MV-4-11 (cell line): ENCODE measurements at places on chromosomes 6 and 20.

- DNase-seq, result no peak
These were observed 40.2 kb downstream of the CTCFL start for GRCh38 chr20:57484772-57485171.

DNA sequence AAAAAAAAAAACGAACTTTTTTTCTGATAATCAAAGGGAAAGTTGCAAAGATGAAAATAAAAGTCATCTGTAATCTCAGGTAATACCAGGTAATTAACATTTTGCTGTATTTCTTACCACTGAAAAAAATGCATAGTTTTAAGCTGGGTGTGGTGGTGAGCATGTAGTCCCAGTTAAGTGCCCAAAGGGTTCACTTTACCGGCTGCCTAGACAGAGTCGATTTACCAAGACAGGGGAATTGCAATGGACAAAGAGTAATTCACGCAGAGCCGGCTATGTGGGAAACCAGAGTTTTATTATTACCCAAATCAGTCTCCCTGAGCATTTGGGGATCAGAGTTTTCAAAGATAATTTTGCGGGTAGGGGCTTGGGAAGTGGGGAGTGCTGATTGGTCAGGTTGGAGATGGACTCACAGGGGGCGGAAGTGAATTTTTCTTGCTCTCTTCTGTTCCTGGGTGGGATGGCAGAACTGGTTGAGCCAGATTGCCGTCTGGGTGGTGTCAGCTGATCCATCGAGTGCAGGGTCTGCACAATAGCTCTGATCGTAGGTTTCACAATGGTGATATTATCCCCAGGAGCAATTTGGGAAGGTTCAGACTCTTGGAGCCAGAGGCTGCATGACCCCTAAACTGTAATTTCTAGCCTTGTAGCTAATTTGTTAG lies 51.9 kb downstream of the RPF2 start:
- DNase-seq, result no peak

- no peak for DNase-seq
These were observed 14.3 kb downstream of the ACSS1 start for GRCh38 chr20:25043499-25044260.

DNA sequence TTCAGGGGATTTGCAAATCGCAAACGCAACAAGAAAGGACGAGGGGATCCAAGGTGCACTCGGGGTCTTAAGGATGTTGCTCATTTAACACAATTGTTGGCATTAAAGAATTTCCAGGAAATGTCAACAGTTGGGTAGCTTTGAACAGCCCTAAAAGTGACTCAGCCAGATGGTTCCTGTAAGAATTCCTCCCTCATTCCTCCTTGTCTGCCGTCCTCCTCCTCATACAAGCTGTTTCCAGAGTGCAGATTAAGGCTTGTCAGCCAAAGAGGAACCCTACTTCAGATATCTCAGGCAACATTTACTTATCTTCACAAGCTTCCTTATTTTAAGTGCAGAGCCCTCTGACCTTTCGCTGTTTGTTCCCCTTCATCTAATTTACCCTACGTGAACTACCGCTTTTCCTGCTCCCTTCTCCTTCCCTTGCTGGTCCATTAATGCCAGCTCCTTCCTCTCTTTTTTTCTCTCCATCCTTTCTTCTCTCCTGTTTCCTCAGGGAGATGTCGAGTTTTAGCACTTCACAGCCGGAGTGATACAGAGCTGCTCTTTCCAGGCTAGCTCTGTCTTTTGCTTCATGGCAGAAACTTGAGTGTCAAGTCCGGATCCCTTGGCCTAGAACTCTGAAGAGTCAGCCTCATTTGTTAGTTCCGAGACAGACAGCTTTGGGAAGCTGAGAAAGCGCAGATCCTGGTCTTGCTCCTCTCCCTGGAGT lies 26.1 kb upstream of the TBC1D7 start:
- DNase-seq, result peak; percentile 90

DNA sequence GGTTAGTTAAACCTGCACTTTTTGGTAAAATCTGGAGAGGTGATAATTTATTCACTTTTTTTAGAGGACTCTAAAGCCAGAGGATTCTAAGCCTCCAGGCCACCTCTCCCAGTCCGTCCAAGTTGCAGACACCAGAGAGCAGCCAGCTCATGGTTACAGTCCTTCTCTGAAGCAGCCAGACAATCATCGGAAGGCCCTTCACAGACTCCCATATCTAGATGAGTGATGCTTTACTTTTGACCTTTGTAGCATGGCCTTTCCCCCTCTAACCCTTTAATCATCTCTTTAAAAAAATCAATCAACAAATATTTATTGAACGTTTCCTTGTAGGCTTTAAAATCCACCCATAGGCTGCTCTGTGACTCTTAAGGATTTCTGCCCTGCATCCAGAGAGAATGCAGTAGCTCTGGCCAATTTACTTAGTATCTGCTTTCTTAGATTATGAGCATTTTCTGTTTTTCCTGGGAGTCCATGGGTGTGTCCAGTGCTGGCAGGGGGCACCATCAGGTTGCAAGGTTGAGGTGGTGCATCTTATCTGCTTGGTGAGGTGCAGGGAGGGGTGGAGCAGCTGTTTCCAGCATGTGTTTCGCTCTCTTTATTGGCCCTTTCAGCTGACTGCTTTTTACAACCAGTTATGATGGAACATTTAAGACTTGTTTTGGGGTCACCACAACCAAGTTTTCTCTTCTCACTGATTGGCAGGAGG lies 58.6 kb downstream of the JARID2 start:
- DNase-seq, result no peak

- DNase-seq, result no peak
These were observed 149.8 kb downstream of the SH3BGRL2 start for GRCh38 chr6:79780881-79781280.

GRCh38 chr6:6460416-6460815 lies 128.1 kb upstream of the LY86 start:
- no peak for DNase-seq

GRCh38 chr6:167077241-167077932 lies 45.5 kb upstream of the CCR6 start:
- DNase-seq, result no peak

DNA sequence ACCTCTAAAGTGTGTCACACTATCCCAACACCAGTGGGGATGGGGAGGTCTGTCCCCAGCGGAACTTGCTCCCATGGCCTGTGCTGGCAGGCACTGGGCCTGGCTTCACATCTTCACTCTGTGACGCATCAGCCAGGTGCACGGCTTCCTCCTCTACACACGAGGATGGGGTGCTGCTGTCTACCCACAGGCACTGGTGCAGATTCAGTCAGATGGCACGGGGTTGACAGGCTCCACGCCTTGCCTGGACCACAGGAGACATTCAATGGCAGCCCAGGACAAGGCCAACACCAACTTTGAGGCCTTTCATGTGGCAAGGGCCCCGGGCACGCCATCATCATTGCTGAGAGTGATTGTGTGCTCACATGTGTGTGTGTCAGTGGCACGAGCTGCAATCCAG lies 92.4 kb downstream of the TMEM242 start:
- no peak for DNase-seq

- no peak for DNase-seq
These were observed 107.1 kb downstream of the PSMB1 start for GRCh38 chr6:170445971-170446370.

DNA sequence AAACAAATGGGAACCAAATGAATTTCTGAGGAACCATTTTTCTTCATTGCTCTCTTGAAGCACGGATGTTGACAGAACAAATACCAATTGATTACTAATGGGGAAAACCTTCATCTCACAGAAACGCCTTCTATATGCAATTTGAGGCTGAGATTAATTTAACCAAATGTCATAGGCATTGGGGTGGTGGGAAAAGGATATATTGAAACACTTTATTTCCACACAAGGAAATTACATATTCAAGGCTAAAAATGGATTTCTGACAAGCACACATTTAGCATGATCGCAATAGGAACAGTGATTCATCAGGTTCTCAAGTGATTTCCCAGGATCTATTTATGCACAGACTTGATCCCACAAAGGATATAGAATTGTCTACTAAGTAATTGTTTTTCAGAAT lies 88.9 kb downstream of the COL12A1 start:
- DNase-seq, result no peak

DNA sequence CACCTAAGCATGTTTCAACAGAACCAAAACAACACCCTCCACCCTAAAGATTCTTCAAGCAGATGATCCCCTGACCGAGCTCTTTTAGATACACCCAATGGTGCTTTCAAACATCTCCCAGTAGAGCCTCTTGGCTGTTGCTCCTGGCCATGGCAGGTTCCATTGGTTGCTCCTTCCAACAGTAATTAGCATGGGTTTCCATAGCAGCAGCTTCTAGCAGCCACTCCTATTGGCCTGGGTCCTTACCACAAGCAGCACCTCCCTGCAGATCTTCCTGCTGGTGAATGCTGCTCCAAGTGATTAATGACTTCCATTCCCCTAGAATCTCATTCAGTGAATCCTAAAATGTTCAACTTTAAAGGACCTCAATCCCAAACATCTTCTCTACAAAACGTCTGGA lies 13.9 kb downstream of the CCN2 start:
- DNase-seq, result no peak

- peak; percentile 98 for DNase-seq
These were observed 78.0 kb downstream of the FGD2 start for GRCh38 chr6:37083243-37084138.

DNA sequence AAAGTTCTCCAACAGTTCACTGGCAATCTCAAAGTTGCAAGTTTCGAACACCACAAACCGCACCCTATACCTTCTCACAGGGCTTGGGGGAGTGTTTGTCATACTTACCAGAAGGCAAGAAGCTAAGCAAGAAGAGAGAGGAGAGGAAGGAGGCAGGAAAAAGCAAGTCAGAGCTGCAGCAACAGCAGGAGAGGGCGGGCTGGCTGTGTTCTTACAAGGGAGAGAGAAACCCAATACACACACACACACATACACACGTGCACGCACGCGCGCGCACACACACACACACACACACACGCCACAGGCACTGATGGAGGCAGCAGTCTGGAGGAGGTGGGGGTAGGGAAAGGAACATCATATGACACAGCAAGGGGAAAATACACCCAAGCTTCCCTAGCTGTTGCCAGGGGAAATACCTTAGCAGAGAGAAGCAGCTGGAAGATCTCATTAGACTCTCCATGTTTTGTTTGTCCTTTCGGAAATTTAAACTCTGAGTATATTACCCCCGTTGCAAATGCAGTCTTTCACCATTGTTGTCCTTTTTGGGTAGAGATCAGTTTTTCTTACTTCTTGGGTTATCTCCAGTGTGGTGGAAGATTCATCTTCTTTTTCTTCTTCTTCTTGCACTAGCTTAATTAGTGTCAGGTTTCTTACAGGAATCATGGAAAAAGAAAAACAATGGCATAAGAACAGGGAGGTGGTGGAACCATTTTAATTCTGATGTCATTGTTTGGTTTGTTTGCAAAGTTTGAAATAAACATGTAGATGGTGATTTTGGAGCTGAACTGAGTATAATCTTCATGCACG lies at the start of gene TXLNB:
Gene TXLNB, minus strand, starts transcription at position 186 of the 807 bp plus-strand sequence. CDS start 3,099 bp downstream, outside the sequence.
- peak; percentile 66 for DNase-seq

DNA sequence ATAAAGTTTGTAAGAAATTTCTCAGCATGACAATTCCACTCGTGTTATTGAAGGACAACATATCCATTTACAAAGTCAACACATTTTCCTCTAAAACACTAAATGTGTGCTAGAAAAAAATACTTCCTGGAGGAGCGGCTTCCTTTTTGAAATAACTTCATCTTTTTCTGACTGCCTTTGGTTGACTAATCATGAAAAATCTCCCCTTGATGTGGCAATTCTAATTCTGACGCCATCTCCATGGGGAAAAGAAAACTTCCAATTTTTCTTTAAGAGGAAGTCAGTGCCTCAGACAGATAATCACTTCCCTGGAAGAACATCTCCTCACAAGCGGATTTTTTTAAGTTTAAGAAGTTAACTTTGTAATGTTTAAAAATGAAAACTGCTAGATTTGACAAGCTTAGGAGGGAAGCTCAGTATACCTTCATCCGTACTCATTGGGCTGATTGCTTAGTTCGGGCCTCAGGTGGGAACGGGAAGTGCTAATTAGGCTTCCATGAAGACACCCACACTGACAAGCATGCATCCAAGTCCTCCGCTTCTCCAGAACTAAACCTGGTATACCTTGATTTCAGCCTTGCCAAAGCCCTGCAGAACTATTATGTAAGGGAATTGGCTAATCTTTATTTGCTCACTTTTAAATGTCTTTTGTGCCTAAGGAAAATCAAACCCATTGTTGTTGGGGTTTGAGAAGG lies 35.1 kb upstream of the DUSP22 start:
- DNase-seq, result no peak

DNA sequence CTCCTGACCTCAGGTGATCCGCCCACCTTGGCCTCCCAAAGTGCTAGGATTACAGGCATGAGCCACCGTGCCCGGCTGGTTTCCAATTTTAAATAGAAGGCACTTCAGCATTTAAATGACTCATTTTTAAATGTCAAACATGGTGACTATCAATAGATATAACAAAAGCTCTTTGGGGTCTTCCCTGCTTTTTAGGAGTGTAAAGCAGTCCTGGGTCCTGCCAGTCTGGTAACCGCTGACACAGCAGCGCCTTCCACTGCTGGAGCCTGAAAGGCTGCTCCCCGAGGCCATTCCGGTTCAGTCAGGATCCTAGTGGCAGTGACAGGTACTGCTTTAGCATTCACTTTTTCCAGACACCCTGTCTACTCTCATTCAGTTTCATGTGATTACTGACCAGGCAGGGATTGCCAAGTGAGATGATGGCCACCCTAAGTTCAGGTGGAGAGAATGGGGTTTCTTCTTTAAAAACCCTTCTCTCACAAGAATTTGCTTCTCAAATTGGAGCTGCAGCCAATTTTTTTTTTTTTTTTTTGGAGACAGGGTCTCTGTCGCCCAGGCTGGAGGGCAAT lies 5.1 kb downstream of the DIDO1 start:
- peak; percentile 47 for DNase-seq

GRCh38 chr6:43923376-43924221 lies 153.6 kb downstream of the VEGFA start:
- DNase-seq, result no peak

DNA sequence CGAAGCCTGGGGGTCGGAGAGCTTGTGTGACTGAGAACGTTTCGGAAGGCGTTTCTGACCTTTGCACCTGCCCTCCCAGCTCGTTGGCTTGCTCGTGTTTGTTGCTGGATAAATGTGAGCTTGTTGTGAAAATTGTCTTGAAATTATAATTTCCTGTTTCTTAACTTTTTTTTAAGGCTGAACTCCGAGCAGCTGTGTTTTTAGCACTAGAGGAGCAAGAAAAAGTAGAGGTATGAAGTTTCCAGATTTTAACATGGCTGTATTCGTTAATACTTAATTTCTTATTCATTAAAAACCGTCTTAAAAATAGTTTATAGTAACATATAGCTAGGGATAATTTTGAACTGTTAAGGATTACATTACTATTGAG lies 672 bp downstream of the CEP43 start:
- no peak for DNase-seq

DNA sequence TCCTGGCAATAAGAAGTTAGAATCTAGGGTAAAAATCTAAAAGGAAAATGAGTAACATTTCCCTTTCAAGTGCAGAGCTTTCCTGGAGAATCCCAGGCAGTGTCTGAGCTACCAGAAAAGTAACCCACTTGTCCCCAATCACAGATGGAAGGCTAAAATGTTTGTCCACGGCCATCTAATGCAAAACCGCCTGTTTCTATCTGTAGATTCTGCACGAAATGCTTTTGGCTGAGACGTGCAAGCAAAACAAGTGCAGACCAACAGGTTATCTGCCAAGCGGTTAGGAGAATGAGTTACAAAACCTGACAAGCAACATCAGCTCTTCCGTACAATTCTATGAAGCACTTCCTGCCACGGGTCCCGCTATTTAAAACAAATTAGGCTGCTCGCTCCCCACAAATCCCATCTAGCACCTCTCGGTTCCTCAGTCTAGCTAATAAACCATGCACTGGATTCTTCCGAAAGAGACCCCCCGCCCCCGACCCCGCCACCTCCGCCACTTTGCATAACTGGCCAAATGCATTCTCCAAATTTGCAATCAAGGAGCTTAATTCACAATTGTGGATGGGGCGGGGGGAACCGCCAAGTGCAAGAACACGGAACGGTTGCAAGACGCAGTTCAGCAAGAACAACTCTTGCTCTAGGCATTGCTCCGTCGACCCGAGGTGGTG lies 1.4 kb downstream of the ELOVL5 start:
- peak; percentile 26 for DNase-seq
